CD4-positive, alpha-beta T cell (primary cell): ENCODE measurements at places on chromosomes 4 and X.

DNA sequence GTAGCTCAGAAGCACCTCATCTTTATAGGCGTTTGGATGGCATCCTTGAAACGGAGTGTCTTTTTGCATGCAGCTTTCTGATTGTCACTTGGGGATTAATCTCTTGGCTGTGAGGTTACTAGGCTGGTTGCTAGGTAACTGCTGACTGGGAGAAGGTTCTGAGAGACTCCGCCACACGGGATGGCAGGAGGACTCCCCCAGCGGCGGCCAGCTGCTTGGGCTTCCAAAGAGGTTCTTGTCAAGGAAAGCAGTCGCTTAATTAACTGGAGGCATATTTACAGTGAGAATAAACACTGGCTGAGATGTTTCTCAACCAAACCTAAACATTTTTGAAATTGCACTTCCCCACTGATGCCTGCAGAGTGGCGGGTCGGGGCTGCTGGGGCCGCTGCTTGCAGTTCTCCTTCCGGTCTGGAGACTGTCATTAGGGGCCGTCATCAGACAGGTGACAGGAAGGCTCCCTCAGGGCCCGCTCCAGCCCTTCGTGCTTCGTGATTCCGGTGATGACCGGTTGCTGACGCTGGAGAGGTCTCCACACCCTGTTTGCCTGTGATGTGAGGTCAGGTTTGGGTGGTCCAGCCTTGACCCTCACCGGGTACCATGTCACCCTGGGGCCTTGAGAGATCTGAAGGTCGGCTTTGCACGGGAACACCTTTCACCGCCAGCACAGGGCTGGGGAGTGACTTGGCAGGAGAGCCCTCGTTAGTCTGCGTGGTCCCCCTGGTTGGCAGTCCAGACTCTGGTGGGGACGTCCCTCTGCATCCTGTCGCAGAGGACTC lies 9.1 kb downstream of the NSG1 start:
- DNase-seq, result no peak

- DNase-seq, result no peak
Measured at GRCh38 chrX:24292353-24292752, 21.5 kb downstream of the SUPT20HL2 start.

DNA sequence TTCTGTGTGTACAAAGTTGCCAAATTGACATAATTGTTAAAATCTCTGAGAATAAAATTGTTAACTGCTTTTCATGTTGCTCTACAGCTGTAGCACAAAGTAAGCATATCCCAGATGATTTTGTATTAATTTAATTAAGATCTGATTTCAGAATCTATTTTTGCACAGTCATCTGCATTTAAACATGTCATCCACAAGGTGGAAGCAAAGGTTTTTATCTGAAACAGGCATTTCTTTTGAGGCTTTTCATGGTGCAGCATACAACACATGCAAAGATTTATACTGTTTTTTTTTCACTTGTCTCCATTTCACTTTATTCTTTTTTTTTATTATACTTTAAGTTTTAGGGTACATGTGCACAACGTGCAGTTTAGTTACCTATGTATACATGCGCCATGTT lies 51.2 kb downstream of the GC start:
- DNase-seq, result no peak

DNA sequence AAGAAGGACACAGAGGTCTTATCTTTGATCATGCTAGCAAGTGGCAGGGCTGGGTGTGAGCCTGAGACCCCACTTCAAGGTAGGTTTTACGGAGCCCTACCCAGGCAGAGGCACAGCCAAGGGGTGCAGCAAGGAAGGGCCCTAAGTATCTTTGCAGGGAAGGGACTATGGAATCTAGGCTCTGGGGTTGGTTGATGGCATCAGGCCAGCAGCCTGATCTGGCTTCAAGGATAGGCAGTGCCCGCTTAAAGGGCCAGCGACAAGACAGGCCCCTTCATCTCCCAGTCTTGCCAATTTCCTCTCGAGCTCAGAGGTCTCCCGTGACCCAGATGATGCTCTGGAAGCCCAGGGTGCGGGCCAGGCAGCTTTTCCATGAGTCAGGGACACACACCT lies 5.8 kb downstream of the ABLIM2 start:
- DNase-seq, result no peak

DNA sequence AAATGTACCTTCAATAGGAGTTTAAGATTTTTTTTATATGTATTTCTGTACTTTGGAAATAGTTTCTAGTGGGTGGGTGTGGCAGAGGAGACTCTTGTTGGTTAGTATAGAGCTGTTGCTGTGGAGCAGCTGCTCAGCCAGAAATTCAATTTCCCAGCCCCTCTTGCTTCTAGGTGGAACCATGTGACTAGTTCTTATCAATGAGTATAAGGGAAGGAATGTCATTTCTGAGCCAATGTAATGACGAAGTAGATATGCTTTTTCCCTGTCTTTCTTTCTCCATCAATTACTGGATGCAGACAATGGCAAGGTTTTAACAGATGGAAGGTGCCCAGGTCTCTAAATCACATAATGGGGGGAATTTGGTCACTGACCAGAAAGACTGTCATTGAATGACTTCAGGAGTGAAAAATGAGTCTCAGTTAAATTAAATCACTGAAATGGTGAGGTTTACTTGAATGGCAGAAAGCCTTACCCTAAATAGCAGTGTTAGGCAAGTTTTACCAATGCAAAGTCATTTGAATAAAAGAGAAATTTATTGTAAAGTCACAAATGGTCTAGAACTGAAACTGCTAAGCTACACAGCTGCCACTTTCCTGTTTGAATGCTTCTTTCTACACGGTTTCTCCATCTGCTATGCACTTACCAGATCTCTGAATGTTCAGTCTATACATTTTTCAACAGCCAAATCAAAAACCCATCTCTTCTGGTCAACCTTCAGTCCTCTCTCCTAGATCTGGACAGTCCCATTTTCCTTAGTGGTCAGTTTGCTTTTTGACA lies 795.4 kb upstream of the MAGEB2 start:
- no peak for DNase-seq
